Heart left ventricle (tissue), 16 donors: ENCODE measurements at places on chromosomes 5 and 9. TPM values are rescaled to one million over a fixed set of nuclear protein-coding genes. Genes with fewer than 3 reads are reported as not detected.
A peak's percentile ranks its signal among the peaks of the same experiment; 100 is the strongest.

- no peak for DNase-seq
These were observed 140.3 kb upstream of the CHD1 start for GRCh38 chr5:99068944-99069650.

DNA sequence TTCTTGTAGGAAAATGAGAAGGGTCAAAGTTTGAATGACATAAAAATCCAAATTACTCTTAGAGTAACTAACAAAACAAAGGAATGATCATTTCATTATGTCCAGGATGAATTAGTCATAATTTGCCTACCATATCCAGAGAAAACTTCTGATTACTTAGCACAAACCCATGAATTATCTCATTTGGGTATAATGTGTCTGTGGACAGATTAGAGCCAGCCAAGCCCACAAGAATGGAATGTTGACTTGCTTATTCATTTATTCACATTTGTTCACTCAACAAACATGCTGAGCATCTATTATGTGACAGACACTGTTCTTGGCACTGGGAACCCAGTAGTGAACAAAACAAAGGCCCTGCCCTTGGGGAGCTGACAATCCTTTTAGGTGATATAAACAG, 87.4 kb downstream of the APBA1 start:
- DNase-seq: no peak

DNA sequence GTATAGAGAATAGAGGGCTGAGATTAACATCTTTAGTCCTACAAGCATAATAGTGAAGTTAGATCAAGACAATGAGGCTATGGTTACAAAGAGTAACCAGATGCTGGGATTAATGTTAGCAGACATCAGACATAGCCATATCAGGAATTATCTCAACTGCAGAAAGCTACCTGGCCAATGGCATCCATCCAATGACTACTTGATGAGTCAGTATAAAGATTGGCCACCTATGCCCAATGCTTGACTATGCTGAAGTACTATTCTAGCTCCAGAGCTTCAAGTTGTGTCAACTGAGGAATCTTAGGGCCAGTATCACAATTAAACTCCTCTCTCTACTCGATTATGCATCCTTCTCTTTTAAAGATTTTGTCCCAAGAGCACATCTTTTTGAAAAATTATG, 541.4 kb downstream of the PRELID2 start:
- no peak for DNase-seq

- no peak for DNase-seq
These were observed 208.6 kb upstream of the ANKH start for GRCh38 chr5:15080219-15080618.

DNA sequence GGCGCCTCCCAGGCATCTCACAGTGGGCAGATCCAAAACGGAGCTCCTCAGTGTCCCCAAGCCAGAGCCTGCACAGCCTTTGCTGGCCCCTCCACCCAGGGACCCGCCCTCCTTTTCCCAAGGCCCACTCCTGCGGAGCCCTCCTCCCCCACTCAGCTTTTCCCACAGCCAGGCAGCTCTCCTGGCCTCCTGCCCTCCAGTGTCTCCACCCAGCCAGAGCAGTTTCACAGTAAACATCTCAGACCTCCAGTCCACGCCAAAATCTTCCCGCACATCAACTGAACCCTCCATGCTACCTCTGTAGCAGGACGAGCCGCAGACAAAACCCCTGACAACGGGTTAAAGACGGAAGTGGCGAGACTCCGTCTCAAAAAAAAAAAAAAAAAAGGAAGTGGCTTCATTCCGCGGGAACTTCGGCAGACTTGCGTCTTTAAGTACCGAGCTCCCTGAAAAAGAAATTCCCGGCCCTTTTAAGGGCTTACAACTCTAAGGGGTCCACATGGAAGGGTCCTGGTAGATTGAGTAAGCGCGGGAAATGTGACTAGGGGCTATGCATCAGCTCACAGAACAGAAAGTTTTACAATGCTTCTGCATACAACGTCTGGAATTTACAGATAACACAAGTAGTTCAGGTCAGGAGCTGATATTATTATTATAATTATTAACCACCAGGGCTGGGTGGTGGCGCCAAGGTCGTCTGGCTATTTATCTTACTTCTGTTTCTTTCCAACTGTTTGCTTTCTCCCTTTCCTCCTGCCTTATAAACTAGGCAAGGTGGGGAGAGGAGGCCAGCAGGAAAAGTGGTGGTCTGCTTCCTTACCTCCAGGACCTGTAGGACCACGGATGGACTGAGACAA, 11.4 kb upstream of the GRIN1 start:
- DNase-seq: no peak

DNA sequence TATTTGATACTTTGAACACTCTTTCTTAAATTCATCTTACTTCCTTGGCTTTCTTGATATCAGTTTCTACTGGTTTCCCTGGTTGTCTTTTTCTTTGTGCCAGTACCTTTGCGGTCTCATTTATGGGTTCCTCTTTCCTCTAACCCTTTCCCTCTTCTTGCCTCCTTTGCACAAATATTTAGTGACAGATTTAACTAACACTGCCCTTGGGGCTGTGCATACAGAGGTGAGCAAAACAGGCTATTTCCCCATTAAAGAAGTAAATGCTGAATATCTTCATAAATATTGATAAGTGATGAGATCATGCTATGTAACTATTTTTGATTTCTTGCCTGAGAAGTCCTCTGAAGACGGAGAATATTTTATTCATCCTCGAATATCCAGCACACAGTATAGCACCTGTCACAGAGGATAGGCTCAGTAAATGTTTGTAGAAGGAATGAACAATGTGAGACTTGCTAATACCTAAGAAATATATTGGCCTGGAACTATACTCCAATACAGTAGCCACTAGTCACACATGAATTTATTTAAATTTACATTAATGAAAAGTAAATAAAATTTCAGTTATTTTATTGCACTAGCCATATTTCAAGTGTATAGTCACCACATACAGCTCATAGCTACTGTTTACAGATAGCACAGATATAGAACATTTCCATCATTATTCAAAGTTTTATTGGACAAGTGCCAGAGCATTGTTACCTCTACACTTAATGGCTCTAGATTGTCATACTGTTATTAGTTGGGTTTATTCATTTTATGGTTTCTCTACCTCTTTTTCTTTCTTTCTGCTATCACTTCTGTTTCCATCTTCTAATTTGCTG, 90.4 kb downstream of the RIC1 start:
- DNase-seq: no peak

- no peak for DNase-seq
These were observed 355.3 kb downstream of the ZSWIM6 start for GRCh38 chr5:61687371-61687770.

DNA sequence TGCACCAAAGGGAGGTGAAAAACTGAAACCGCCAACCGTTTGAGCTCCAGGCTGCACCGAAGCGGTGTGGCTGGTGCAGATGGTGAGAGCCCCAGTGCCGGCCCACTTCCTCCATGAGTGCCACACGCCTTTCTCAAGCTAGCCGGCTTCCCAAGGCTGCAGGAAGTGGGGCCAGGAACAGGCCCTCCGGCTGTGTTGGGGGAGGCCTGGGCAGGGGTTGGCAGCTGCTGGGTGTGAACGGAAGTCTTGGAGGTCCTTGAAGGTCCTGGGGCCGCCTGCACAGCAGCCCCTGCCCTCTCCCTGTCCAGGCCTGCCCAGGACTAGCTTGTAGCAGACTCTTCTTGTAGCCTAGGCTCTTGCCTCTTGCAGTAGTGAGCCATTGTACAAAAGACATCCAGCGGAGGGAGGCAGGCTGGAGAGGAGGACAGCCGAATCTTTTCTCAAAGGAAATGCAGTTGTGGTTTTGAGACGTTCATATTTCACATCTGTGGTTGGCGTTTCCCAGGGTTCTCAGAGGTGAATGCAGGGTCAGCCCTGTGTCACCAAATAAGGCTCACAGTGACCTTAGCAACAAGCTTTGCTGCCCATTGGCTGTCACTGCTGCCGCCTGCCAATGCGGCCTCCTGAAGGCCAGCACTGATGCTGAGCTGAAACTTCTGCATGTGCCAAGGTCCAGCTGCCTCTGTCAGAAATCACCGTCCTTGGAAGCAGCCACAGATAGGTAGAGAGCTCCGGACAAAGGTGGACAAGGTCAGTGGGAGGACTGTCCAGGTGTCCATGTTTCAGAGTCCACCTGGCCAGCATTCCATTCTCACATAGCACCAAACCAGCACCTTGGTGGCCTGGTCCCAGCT, 23.9 kb downstream of the IRF1 start:
- peak; percentile 57 for DNase-seq

- DNase-seq: no peak
These were observed 101.5 kb upstream of the GHR start for GRCh38 chr5:42321785-42322184.

DNA sequence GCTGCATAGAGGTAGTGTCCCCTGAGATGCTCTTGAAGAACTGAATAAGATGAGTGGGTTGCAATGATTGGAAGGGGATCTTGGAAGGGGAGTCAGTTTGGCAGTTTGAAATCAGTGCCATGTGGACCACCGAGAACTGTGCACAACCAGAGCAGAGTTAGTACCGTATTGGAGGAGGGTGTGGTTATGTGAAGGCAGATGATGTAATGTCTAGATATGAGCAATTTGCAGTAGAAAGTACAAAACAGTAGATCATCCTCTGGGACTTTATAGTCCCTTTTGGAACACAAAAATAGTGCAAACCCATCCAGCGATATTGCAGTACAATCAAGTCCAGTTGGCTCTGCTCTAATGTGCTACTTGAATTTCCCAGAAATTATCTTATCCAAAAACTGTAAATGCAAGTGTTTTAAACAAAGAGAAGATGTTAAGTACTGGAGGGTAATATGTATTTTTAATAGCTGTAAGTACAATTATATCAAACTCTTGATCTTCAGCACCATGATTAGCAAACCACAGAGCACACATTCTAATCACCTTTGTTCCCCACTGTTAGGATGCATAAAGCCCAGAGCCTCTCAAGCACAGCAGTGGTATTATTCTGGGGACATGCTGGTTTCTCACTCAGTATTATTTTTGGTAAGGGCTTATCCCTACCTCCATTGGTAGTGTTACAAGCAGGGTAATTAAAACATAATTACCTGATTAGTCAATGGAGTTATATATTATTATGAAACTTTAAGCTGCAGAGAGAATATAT, 41.5 kb downstream of the MEGF10 start:
- DNase-seq: no peak

DNA sequence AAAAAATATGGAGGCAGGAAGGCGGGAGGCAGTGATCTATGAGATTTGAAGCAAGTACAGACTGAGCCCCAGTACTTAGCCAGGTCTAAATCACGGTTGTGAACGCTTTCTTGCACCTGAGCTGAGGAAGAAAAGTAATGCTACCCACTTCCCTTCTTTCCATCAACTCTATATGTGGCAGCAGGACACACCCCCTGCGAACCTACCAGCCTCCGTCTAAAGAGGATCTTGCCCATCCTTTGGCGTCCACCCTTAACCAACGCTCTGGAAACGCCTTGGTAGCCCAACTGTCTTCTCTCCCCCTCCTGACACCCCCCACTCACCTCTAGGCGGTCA, 545 bp downstream of the HMGCS1 start:
- no peak for DNase-seq

DNA sequence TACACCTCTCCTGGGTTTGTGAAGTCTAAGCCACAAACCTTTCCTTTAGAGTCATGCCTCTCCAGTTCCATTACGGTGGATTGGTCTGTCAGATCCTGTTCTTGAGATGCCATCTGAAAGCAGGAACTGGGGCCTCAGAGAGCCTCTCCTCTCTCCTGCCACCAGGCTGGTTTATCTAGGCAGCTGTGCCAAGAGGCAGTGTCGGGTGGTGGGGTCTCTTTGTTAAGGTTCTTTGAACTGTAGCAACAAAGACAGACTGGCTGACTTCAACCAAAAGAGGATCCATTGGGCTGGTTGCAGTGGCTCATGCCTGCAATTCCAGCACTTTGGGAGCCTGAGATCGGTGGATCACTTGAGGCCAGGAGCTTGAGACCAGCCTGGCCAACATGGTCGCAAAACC, 66.0 kb upstream of the ANGPTL2 start:
- no peak for DNase-seq

- DNase-seq: no peak
These were observed 999.8 kb downstream of the NR2F1-AS1 start for GRCh38 chr5:92581249-92581648.

GRCh38 chr5:145924849-145925248, 11.5 kb upstream of the SH3RF2 start:
- no peak for DNase-seq

DNA sequence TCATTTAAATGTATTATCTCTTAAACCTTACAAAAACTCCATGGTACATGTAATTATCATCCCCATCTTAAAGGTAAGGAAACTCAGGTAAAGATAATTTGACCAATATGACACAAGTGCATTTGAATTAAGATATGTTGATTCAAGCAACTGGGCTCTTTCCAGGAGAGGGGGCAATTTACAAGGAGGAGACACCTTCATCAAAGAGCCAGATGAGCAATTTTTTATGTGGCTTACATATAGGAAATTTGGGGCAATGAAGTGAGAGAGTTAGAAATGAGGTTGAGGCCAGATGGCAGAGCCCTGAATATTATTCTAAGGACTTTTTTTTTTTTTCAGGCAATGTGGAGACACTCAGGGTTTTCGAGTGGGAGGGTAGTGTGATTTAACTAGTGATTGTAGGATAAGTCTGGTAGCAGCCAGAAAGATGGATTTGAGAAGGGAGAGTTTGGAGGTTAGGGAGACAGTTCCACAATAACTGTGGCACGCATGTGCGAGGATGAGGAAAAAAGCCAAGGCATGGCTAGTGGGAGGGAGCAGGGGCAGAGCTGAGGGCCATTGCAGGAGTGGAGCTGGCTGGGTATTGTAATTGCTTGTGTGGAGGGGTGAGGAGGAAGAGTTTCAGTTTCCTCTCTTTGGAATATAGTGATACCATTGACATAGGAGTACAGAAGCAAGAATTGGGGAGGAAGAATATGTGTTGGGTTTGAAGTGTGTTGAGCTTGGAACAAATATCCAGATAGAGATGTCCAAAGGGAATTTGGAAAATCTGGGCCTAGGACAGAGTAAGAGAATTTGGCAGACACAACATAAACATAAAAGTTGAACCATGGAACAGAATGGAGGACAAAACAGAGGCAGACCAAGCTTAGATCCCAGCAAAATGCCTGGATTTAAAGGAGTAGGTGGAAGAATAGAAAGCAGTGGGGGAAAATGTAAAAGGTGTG, 72.0 kb downstream of the ACTBL2 start:
- DNase-seq: no peak

GRCh38 chr5:671459-672328, 21.5 kb downstream of the TPPP start:
- DNase-seq: peak; percentile 82

DNA sequence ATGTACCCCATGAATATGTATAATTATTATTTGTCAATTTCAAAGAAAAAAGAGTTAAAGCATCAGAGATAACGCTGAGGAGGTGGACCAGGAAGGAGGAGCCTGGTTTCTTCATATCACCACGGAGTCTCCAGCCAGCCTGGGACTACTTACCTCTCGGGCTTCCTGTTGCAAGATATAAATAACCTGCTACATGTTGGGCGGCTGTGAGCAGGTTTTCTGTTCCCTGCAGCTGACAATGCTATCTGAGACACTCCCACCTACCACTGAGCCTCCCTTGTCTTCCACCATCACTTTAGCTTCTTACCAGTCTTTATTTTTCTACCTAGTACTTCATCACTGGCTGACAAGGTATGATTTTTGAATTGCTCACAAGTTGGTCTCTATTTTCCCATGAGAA, 102.7 kb upstream of the CPEB4 start:
- DNase-seq: no peak

GRCh38 chr9:136022731-136023409, 61.7 kb upstream of the UBAC1 start:
- DNase-seq: peak; percentile 20

The FAM163B gene
- polyA plus RNA-seq: not detected

The LCN15 gene
- polyA plus RNA-seq: 2.4 TPM

The TLR4 gene
- 3.2 TPM for polyA plus RNA-seq

The NTRK2 gene
- 1.3 TPM for polyA plus RNA-seq

The DNAI1 gene
- polyA plus RNA-seq: 0.36 TPM

The ACTBL2 gene
- not detected for polyA plus RNA-seq
